ENCODE measurements at places on chromosomes 3 and 15.

DNA sequence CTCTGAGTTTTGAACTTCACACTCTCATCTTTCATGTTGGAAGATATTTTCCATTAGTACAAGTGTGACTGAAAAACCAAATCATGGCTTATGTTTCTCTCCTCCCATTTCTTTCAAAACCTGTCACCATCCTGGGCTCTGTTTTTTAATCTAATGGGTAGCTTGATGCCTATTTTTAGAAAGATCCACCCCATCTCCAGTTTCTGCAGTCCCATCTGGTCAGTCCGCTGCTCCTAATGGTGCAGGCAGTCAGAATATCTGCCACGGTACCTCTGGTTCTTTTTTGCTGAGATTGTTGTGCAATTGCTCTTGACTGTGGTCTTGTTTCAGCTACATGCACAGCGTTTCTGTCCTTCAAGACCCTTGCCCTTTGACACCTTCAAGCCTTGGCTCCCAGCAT, 240.9 kb upstream of the CADM2 start:
- DNase-seq: no peak

DNA sequence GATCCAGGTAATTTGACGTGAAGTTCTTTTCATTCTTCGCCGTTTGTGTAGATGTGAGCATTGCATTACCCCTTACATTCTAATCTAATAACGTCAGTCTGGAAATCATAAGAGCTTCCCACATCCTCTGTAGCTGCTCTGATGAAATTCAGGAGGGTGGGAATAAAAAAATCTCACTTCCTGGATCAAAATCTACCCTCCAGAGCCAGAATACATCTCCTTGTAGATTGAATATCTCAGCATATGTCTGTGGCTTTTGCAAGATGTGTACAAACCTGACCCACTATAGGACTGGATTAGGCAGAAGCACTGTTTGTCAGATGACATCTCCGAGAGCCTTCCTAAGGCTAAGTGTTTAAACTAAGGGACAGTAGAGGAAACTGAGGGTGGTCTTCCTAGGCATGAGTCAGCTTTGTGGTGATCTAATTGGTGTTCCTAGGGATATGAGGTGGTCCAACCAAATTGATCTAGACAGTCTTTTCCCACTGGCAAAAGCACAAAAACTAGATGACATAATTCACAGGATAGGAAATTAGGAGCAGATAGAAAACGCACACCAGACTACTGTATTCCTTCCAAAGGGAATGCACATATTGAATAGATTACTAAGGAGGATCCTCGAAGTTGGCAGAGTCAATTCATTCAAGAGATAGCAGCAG, 216.3 kb upstream of the LRTM1 start:
- DNase-seq: no peak

DNA sequence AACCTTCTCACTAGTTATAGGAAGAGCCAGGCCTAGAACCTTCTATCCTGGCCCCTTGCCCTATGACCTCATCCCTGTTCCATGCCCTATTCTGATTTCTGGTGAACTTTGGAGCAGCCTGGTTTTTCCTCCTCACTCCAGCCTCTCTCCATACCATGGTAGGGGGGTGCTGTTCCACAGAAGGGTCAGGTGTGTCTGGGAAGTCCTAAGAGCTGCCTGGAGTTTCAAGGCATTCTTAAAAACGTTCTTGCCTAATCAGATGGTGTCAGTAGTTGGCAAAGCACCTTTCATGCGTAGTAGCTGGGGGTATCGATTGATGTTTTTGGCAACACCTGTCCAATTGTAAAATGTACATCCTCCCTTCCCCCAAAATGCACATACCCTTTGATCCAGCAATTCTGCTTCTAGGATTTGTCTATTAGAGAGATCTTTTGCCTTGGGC, 16.8 kb upstream of the ALPK3 start:
- no peak for DNase-seq

GRCh38 chr15:80619680-80620079, 75.4 kb upstream of the ABHD17C start:
- no peak for DNase-seq

DNA sequence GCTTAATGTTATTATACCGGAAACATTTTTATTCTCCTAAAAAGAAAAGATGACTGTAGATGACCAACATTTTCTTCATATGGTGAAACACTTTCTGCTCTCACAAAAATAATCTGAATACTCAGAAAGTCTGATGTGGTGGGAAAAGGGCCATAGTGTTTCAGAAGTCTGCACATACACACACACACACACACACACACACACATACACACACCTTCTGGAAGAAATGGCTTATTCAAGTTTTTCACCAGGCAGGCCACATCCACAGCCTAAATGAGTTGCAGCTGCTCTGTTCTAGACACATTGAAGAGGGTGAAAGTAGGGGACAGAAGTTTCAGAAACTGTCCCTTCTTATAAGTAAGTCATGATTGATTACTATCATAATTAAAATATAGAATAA, 220.0 kb downstream of the ZMAT3 start:
- no peak for DNase-seq

Data from caudate nucleus (tissue), 63 donors.